Mammary microvascular endothelial cell (primary cell): ENCODE measurements at places on chromosomes 3 and 15. TPM values are rescaled to one million over a fixed set of nuclear protein-coding genes. Genes with fewer than 3 reads are reported as not detected.

Gene GOLGA6A
- total RNA-seq: not detected in 2 replicates

Gene NAA80
- 11.6 and 16.2 TPM in 2 replicates for total RNA-seq

Gene UROC1
- not detected in 2 replicates for total RNA-seq

Gene ZNF619
- 3.4 and 3.7 TPM in 2 replicates for total RNA-seq

Gene TF
- total RNA-seq: 0.07 TPM in 1 of 2 replicates, not detected in the other

Gene CDCP1
- 1.1 and 1.6 TPM in 2 replicates for total RNA-seq

Gene CPEB1
- not detected in 2 replicates for total RNA-seq
